Muscle of arm (tissue), 14 donors: ENCODE measurements at places on chromosomes 12 and 14. TPM values are rescaled to one million over a fixed set of nuclear protein-coding genes. Genes with fewer than 3 reads are reported as not detected.
A peak's percentile ranks its signal among the peaks of the same experiment; 100 is the strongest.

DNA sequence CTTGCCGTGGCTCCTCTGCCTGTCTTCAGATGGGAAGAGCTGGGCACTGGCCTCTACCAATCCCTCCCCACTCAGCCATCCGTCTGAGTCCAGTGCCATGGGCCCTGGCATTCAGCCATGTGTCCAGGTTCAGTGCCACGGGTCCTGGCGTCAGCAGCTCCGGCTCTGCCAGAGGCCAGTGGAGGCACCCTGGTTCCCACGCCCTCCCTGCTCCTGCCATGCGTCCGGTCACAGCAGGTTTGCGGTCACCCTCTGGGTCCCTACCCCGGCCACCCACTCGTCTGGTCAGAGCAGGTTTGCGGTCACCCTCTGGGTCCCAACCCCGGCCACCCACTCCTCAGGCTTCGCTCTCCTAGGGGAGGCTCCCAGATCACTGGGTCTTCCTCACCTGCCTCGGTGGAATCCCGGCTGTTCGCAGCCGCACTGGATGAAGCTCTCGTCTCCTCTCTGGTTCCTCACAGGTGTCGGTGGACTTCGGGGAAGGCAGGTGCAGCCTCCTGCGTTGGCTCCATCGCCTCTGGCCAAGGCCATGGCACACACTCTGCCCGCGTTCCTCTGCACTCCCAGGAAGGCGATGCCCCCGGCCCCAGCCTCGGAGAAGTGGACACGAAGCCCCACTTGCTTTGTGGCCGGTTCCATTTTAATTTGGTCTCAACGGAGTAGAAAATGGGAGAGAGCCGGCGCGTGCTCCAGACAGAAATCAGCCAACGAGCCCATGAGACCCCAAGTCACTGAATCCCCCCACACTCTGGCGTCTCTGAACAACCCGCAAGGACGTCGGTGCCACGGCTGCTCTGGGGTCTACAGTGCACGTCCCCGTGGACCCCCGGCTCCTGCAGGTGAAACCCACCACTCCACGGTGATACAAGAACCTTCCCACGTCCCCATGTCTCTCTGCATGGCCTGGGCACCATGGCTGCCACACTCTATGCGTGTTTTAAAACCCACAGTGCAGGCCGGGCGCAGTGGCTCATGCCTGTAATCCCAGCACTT is 47.8 kb upstream of the FBRSL1 start:
- no peak for DNase-seq

- no peak for DNase-seq
Measured at GRCh38 chr12:131606218-131606901, 104.5 kb upstream of the SFSWAP start.

DNA sequence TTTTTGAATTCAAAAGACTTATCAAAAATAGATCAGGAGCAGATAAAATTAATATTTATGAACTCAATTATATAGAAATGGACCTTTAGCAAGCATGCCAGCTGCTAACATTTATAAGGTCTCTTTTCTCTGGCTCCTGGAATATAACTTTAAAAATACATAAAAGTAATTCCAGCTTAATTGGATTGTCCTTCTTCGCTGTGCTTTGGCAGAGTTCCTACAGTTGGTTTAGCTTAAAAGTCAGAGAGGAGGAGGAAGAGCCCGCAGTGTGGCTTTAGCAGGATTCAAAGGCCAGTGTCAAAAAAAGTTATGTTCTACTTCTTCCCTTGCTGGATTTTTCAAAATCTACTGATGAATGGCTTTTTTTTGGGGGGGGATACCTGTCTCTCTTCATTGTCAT is 1484.9 kb upstream of the TMEM132C start:
- no peak for DNase-seq

DNA sequence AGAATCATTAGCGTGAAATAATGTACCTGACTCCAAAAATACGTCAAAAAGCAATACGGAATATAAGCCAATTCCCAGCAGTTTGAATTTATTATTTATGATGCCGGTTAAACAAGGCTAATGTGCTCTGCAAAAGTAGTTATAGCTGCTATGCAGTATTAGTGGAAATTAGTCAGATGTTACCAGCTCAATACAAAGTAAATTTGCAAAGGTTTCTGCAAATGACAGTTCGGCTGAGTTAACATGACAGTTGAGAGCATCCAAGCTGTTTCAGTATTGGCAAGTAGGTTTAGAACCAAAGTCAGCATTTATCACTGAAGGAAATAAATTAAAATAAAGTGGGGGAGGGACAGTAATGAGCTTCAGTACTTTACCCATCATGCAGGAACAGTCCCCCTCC is 1665.8 kb upstream of the FLRT2 start:
- no peak for DNase-seq

DNA sequence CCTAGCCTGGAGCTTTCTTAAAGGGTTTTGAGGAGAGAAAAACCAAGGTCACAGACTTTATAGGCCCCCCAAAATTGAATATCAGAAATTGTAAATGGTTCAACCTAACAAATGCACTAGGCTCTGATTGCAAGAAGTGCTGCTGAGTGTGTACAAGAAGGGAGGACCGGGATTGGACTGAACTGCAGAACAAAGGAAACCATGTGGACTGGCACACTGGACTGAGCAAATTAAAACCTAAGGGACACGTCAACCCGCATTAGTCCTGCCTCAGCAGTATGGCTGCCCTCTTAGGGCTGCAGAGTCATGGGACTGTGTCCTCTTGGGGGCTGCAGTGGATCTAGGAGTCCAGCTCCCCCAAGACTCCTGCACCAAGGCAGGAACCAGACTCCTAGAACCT is 842 bp upstream of the CISTR start:
- DNase-seq: no peak

DNA sequence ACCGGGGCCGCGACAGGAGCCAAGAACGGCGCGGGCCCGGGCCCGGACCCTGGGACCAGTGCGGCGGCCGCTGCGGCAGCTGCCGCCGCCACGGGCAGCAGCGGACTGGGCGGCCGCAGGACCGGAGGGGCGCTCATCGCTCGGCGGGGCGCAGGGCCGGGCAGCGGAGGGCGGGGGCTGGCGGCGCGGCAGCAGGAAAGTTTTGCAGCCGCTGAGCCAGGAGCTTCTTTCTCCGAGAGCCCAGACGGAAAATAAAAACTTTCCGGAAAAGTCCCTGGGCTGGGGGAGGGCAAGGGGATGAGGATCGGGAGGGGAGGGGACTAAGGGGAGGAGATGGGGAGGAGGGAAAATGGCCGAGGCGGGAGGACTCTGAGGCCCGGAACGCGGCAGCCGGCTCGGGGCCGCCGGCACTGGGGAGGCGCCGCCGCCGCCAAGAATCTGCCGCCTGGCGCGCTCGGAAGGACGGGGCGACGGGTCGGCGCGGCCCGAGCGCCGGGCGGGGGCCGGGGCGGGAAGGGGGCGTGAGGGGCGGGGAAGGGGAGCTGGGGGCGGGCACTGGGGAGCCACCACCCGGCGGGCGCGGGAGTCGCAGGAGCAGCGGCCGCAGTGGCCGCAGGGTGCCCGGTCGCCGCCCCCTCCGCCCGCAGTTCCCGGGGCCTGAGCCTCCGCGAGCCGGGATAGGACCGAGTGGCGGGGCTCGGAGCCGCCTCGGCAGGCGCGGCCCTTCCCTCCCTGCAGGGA is at the start of gene PRKD1:
PRKD1 (minus strand) TSS at position 472 of the 741 bp plus-strand sequence.
- peak; percentile 82 for DNase-seq

- no peak for DNase-seq
Measured at GRCh38 chr14:59406454-59407245, 58.5 kb downstream of the GPR135 start.

DNA sequence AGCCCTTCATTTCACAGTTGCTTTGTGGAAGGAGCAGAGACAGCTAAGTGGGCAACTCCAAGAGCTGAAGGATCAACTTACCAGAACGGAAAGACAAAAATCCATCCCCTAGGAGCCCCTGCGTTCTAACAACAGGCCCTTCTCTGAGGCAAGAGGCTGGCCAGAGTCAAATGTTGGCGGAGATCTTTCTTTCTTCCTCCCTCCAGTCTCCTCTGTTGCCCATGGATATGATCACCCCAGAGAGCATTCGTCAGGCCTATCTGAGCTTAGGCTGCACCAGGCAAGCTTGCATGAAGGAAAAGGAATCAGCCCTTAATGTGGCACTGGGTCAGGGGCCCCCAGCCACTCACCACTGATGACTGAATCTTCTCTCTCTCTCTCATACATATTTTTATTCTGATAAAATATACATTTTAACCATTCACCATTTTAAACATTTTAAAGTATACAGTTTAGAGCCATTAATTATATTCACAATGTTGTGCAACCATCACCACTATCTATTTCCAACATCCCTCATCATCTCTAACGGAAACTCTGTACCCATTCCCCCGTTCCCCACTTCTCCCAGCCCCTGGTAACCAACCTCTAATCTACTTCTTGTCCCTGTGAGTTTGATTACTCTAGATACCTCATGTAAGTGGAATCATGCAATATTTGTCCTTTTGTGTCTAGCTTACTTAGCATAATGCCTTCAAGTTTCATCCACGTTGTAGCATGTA is 52.9 kb upstream of the CCND2 start:
- no peak for DNase-seq

DNA sequence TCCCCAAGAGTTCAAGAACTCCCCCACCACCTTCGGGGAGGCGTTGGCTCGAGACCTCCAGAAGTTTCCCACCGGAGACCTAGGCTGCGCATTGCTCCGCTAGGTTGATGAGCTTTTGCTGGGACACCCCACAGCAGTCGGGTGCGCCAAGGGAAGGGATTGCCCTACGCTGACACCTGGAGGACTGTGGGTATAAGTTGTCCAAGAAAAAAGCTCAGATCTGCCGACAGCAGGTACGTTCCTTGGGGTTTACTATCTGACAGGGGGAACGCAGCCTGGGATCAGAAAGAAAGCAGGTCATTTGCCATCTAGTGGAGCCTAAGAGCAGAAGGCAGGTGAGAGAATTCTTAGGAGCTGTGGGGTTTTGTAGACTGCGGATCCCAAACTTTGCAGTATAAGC is 98.8 kb downstream of the FRMD6 start:
- no peak for DNase-seq

DNA sequence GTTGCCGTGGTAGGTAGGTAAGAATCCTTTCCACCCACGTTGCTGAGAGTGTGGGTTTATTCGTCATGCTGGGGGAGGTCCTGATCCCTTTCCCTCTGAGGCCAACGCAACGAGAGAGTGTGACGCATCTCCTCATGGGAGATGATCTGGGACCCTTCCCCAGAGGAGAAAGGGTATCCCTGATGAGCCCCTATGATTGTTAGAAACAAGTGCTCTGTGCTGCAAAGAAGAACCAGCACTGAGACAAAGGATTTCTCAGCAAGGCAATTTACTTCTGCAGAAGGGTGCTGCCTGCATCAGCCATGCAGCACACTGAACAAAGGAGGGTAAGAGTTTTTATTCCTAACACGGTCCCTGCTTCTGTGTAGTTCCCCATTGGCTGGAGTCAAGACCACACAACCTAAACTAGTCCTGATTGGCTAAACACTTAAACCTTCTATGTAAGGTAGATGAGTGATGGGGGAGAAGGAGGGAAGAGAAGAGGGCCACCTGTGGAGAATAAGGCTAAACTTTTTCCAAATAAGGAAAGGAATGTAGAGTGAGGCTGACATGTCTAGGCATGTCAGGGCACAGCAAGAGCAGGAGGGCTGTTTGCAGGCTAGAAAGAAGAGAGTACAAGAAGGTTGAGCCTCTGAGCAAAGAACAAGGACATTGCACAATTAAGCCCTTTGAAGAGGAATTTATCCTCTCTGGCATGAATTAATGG is 21.3 kb downstream of the CLEC2A start:
- DNase-seq: no peak

- no peak for DNase-seq
Measured at GRCh38 chr12:53064613-53065436, 14.4 kb downstream of the SPRYD3 start.

GRCh38 chr12:115201966-115202365 is 518.0 kb upstream of the TBX3 start:
- DNase-seq: no peak

- DNase-seq: no peak
Measured at GRCh38 chr14:104321802-104322130, 183.4 kb downstream of the KIF26A start.

DNA sequence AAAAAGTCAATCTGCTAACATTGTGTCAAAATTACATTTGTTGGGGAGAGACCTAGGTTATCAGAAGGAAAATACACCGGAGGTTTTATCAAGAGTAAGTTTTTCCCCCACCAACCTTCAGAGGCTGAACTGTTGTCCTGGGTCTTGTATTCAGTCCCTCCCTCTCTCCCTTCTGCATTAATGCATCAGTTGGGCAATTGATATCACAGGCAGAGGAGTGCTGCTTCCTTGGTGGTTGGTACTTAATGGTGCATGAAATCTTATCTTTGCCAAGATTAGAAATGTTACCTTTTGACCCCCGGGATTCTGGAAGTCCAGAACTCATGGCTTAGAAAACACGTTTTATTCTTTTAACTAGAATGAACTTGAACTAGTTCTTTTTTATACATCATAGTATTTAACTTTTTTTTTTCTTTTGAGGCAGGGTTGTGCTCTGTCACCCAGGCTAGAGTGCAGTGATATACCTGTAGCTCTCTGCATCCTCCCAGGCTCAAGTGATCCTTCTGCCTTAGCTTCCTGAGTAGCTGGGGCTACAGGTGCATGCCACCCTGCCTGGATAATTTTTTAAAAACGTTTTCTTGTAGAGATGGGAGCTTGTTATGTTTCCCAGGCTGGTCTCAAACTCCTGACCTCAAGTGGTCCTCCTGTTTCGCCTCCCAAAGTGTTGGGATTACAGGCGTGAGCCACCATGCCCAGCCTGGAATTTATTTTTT is 4.9 kb downstream of the PCBP2 start:
- DNase-seq: no peak

- DNase-seq: no peak
Measured at GRCh38 chr14:51806026-51807023, 54.1 kb upstream of the GNG2 start.

DNA sequence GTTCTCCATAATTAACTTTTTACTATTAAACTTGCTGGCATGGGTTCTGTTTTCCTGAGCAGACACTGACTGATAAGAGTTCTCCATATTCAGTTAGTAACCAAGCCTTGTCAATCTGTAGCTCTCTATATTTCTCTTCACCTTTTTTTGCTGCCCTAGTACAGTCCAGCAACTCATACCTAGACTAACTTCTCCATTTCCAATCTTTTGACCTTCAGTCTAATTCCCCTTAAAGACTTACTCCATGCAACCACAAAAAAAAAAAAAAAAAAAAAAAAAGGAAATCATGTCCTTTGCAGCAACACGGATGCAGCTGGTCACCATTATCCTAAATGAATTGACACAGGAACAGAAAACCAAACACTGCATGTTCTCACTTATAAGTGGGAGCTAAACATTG is 125.7 kb upstream of the KRAS start:
- no peak for DNase-seq

GRCh38 chr14:50399251-50400032 is 2.8 kb upstream of the CDKL1 start:
- no peak for DNase-seq

ART4 gene
- 0.22 TPM for polyA plus RNA-seq

BCL2L14 gene
- polyA plus RNA-seq: 0.37 TPM

MBIP gene
- polyA plus RNA-seq: 28.1 TPM

PTHLH gene
- not detected for polyA plus RNA-seq

ADAM21 gene
- 0.15 TPM for polyA plus RNA-seq
